ENCODE measurements at places on chromosomes 12 and 14.
A peak's percentile ranks its signal among the peaks of the same experiment; 100 is the strongest.

DNA sequence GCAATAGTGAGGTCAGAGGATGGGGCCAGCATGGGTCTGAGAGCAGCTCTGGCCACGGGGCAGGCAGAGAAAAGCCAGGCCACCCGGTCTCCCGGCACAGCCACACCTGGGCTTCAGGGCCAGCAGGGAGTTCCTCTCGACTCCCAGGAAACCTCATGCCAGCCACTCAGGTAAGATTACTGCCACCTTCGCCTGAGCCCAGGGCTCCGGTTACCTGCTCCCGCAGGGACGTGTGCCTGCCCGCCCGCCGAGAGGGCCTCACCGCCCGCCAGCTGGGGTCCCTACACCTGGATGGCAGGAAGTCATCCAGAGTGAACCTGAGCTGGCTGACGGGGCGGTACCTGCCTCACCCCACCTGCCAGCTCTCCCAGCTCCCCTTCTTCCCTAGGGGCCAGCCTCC lies 7.3 kb downstream of the JAG2 start:
- no peak for DNase-seq

DNA sequence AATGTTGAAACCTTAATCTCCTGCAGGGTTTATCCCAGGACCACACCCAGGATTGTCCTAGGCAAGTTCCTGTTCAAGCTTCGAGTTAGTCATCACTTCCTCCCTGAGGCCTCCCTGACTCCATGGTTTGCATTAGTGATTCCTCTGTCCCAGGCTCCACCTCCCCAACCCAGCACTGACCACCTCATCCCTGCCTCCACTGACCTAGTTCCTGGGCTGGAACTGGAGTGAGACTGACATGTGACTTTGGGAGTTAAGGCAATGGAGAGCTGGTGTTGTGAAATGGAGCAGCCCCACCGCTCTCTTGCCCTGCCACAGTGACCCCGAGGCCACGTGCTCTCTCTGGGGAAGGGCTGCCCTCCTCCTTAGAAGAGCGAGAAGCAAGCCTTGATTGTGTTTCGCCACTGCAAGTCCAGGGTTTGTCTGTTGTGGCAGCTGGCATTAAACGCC lies 15.8 kb upstream of the DTX1 start:
- DNase-seq, result peak; percentile 92

DNA sequence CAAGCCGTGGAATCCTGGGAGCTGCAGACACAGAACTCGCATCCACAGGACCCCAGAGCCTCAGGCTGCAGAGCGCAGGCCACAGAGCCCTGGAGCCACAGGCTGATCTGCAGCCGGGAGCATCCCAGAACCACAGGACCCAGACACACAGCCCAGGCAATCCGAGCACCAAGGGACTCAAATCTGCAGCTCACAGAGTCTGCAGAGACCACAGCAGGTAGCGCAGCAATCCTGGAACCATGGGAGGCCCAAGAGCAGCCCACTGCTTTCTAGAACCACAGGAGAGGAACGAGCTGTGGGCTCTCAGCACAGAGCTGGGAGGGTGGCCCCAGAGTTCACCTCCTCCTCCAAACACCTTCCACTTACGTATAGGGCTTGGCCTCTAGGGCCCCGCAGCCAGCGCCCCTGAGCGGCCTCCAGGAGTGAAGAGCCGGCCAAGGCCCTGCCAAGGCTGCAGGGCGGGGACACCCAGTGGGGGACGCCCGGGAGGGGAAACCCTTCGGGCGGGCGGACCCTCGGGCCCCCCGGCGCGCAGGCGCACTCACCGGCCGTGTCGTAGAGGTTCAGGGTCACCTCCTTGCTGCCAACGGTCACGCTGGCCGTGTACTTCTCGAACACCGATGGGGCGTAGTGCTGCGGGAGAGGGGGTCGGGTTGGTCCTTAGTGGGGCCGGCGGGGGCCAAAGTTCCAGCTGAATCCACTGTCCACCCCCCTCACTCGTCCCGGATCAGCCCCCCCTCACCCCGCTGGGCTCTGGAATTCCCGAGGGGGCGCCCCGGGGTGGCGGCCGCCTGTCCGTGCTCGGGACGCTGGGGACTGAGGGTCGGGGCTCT lies 665 bp downstream of the RHOF start:
- DNase-seq, result no peak

DNA sequence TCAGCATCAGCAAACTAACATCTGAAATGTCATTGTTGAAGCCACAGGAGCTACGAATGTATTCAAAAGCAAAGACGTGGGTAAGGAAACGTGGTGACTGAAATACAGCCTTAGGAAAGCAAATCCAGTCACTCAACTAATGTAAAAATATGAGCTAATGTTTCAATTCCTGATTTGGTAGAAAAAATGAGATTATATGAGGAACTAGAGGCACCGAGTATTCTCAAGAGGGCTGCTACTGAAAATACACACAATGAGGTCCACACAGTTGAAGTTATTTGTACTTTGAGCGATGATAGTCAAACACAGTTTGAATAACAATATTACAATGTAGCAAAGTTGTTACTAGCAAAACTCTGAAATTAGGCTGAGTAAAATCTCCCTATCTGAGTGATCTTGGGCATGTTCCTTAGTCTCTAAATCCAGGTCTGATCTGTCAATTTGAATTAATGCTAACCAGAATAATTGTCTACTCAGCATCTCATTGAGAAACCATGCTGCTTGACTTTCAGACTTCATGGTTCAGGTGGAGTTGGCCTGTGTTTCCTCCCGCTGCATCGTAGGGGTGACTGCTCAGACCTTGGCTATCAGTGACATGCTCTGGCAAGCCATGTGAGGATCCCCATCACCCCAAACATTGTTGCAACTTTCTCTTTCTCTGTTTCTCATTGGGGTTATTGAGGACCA lies 467.1 kb upstream of the SOX5 start:
- no peak for DNase-seq

GRCh38 chr14:51400139-51400538 lies 160.1 kb downstream of the TMX1 start:
- no peak for DNase-seq

- DNase-seq, result peak; percentile 34
Measured at GRCh38 chr12:107929436-107929835, 154.9 kb downstream of the ASCL4 start.

DNA sequence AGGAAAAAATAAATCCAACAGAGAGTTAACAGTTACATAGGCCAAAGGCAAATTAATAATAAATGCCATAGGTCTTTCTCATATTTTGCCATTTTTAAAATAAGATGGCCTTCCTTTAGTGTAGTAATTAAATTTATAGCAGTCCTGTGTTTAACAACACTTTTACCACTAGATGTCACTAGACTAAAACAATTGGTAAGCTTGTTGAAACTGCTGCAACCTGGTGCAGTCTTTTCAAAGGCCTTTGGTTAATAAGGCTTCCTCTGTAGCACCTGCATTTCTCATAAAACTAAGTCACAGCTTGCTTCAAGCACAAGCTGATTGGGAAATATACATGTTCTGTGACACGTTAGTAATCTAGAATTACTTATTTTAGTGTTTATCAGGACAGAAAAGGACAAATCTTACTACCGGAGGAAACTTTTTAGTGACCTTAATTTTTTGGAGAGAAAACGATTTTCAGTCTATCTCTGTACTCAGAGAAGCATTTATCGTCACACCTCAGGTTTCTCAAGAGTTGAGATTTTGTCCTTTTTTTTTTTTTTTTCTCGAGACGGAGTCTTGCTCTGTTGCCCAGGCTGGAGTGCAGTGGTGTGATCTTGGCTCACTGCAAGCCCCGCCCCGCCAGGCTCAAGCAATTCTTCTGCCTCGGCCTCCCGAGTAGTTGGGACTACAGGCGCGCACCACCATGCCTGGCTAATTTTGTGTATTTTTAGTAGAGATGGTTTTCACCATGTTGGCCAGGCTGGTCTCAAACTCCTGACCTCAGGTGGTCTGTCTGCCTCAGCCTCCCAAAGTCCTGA lies 20.0 kb downstream of the BORCS5 start:
- peak; percentile 59 for DNase-seq

DNA sequence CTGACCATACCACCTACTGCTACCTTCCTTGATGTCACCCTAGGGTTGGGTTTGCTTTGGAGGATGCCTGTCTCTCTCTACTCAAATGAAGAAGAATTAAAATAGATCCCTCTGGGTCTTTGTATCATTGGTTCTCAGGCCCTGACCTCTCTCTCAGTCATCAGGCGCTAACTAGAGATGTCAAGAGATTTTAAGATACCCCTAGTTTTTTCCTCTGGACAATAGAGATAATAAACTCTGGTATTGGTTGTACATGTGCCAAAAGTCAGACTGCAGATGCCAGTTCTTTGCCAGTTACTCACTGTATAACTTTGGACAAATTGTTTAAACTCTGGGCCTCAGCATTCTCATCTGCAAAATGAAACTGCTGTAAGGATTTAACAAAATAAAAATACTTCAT lies 31.5 kb downstream of the ITPR2 start:
- DNase-seq, result no peak

DNA sequence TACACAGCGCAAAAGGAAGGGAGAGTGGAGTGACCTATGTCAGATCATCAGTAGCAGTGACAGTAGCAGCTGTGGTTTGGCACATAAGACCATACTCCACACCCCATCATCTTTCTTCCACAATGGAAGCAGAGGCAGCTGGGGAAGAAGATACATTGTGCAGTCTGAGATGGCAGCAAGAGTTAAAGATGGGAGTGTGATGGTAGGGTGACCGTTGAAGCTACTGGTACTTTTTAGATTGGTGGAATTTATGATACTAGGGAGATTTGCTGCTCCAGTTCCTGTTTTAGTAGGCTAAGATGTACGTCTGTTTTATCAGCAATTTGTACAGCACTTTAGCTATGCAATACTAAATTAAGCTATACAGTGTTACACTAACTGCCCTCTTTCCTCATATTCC lies 291.0 kb downstream of the FUT8 start:
- no peak for DNase-seq

DNA sequence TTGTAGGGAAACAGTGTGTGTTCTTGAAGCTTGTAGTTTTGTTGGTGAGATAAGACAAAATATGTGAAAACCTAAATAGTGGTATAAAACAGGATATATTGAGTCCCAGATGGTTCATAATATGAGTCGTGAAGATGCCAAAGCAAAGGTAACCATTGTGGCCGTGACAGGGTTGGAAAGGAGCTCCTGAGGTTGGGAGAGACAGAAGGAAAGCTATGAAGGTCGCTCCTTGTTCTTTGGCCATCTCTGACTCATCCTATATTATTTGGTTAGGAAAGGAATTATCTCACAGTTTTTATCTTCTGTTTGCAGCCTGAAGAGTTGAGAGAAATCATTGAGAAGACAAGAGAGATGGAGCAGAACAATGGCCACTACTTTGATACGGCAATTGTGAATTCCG lies 27.1 kb downstream of the ATP6V1D start:
- DNase-seq, result no peak

GRCh38 chr14:65336191-65336591 lies 76.3 kb upstream of the FUT8 start:
- DNase-seq, result no peak

GRCh38 chr12:46268583-46269428 lies at the start of gene SLC38A1:
TSS of gene SLC38A1 (minus strand) at chr12:46269043. CDS start at chr12:46239800, 29,243 bp downstream.
- peak; percentile 84 for DNase-seq
